ENCODE measurements at places on chromosomes 3 and 15.

DNA sequence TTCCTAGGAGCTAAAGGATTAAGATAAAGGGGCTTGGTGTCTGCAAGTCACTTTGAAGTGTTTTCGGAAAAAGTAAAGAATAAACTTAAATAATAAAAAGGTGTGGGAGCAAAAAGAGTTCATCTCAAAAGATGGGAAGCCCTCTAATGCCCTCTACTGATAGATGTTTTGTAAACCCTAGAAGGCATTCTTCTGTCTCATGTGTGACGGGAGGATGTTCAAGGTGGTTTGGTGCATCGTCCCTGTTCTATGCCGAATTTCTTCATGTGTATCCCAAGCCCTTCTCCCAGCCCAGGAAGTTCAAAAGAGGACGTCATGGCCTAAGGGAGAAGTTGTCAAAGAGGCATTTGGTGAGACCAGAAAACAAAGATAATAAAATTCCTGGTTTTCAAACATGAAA lies 37.2 kb downstream of the CCK start:
- DNase-seq: no peak

- DNase-seq: peak; percentile 28
These were observed 22.2 kb downstream of the P2RY1 start for GRCh38 chr3:152857082-152857481.

DNA sequence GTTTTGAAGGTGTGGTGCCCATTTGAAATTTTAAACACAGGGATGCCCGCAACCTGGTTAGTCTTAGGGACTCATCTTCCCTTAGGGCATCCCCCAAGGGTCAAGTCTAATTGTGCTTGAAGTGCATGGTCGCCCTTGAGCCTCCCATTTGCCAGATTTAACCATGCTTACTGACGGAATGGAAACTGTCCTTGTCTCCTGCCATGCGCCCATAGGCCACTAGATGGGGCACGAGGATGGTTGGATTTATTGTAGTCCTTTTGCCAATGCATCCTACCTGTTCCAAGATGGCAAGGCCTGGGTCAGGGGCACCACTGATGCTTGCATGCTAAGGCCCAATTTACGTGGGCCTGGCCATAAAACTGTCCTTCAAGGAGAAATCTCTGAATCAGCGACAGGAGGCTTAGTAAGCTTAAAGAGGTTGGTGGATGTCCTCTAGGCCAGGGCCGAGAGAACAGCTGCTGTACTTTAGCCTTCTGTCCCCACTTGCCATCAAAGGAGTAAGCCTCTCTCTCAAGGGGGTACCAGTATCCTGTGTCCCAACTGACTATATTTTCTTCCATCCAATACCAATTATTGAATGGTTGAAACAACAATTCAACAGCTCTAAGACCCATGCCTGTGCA lies 355.4 kb downstream of the OTOL1 start:
- peak; percentile 66 for DNase-seq

GRCh38 chr3:87175732-87176131 lies 51.4 kb upstream of the CHMP2B start:
- DNase-seq: no peak

- DNase-seq: no peak
These were observed 359 bp downstream of the TPM1 start for GRCh38 chr15:63042877-63043334.

Measured in adrenal gland (tissue), 19 donors.